ENCODE measurements at places on chromosomes 12 and 14.
A peak's percentile ranks its signal among the peaks of the same experiment; 100 is the strongest.

DNA sequence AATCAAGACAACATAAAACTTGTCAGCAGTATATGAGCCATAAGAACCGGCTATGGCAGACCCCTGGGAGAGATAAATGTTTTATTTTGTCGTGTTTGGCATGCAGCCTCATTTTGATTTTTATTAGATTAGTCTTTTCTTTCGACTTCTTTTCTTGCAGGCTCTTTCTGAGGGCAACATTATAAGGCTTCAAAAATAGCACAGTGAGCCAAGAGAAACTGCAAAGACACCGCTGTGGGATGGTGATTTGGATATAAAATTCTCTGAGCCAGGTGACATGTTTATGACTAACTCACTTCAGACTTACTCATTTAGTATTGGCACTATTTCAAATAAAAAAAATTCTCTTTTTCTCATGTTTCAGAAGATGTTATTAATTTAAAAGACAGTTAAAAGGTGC, 96.8 kb upstream of the PKP2 start:
- no peak for DNase-seq

DNA sequence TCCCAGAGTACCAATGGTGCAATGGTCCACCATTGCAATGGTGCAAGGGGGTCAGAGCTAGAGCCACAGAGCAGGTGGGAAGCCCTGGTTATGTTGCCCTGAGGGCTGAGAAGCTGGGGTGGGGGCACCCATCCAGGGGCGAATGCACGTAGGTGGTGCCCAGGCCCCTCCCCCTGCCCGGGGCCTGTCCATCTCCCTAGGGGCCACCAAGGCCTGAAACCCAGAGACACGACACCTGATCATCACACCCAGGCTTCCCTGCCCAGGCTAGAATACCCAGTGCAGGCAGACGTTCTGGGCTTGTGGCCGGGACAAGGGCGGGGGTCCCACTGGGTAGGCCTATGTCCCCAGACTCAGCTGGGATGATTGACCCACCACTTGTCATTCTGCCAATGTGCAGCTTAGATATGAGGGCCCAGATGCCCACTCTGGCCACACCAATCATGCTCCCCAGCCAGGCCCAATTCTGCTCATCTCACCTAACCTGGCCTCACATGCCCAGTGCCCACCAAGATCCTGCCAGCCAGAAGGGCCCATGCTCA, 83.2 kb downstream of the ALG10 start:
- DNase-seq = no peak

DNA sequence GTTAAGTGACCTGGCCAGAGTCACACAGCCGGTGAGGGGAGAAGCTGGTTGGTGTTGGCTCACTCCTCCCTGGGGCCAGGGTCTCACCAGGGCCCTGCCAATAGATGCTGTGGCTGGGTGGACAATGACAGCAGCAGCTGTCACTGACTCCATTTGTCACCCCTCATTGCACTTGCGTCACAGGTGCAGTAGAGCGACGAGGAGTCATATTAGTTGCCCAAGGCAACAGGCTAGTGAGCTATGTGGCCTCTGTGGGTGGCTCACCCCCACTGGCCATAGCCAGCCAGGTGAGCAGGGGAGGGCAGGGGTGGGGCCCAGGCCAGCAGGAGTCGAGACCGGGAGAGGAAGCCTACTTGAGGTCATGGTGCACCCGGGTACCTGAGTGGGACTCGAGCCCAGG, 9.7 kb downstream of the SLC25A47 start:
- peak; percentile 78 for DNase-seq

GRCh38 chr14:29803045-29803444, 124.6 kb downstream of the PRKD1 start:
- DNase-seq = no peak

GRCh38 chr12:75725521-75726111, 214.2 kb upstream of the KRR1 start:
- DNase-seq = peak; percentile 24

DNA sequence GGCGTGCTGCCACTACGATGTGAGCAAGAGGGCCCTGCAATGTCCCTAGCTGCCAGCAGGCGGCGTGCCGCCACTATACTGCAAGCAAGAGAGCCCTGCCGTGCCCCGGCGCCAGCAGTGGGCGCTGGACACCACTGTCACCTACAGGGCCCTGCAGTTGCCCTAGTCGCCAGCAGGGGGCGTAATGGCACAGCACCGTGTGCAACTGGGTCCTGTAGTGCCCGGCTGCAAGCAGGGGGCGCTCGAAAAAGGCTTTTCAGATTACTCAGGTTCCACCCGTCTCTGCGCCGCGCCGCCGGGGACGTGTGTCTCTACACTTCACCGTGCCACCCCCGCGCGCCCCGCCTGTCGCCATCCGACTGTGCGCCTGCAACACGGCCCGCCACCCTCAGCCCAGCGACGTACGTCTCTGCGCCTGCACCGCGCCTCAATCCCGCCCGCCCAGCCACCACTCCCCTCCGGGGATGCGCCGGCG, 1356.9 kb downstream of the TMEM121 start:
- DNase-seq = no peak

DNA sequence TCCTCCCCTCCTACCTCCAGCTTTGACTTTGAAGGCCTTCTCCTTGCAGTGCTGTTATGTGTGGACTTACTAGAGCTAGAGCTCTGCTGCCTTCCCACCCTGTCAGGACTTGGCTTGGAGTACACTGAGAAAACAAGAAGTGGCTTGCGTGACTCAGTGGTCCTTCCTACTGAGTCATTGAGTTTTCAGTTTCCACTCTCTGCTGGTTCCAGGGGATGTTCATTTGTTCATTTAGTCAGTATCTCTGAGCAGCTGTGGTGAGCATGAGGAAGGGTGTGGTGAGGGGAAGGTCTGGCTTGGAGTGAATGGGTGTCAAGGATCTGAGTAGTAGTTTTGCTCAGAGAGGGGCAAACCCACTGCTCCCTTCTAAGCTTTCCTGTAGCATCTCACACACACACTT, 17.2 kb upstream of the ELK3 start:
- no peak for DNase-seq

DNA sequence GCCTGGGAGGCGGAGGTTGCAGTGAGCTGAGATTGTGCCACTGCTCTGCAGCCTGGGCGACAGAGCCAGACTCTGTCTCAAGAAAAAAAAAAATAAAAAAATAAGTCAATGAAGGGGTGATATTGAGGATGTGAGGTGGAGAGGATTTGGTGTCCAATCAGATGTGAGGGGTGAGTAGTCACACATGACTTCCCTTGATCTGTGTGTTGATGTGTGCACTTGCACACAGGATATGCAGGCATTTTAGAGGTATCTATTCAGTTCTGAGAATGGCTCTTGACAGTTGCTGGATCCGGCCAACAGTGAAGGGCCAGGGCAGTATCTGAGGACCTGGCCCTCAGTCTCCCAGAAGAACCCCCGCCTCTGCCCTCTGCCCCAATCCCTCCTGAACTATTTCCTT, 7.8 kb upstream of the SP7 start:
- no peak for DNase-seq

DNA sequence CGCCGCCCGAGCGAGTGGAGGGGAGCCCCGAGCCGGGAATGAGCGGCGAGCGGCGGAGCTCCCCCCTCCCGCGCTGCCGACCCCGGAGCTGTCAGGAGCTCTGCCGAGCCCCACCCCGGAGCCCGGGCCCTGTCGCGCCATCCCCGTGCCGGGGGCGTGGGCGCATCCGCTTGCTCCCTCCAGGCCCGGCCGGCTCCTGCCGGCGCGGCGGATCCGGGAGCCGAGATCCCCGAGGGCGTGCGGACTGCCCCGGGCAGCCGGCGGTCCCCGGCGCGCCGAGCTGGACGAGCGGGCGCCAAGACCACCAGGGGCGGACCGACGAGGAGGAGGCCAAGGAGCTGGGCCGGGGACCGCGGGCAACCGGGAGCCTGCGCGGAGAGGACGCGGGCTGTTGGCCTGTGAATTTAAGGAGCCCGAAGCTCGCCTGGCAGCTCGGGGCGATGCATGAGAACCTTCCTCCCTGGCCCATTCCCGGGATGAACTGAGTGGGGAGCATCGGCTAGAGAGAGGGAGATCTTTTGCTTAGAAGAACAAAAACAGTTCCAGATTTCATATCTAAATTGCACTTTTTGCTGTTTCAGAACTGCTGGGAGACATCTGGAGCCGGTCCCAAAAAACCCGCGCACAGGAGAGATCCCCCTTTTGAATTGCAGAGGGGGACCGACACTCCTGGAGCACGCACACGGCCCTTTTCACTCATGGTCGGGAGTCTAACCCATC, 2.0 kb downstream of the PTHLH start:
- DNase-seq = no peak

GRCh38 chr14:34398024-34398423, 64.0 kb downstream of the SPTSSA start:
- no peak for DNase-seq
